ENCODE measurements at places on chromosomes 6 and 20.

DNA sequence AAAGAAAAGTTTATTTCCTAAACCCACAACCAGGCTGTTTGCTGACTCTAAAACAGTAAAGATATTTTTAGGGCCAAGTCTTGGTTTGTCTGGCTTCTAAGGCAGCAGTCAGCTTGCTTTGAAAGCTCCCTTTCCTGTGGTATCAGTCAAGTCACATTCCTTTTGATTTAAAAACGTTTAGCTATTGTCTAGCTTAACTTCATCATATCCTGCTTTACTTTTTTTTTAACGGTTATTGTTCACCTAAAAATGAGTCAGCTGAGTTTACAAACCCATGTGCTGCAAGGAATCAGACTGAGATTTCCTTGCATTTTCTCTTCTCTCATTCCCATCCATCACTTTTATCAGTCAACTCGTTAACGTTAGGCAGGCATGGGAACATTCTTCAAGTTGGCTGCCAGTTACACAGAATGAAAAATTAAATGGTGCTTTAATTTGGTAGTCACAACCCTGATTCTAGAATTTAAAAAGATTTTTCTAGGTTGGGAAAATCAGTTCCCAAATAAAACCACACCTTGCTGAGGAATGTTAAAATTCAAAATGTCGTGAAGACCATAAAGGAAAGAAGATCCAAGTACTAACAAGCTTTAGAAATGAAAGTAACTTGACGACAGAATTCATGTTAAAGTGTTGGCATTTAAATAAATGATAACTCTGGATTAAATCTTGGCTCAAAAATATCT lies 45.9 kb downstream of the ELOVL5 start:
- peak; percentile 34 for ATAC-seq

- peak; percentile 83 for ATAC-seq
Measured at GRCh38 chr6:31952140-31952805, 6.4 kb downstream of the CFB start.

DNA sequence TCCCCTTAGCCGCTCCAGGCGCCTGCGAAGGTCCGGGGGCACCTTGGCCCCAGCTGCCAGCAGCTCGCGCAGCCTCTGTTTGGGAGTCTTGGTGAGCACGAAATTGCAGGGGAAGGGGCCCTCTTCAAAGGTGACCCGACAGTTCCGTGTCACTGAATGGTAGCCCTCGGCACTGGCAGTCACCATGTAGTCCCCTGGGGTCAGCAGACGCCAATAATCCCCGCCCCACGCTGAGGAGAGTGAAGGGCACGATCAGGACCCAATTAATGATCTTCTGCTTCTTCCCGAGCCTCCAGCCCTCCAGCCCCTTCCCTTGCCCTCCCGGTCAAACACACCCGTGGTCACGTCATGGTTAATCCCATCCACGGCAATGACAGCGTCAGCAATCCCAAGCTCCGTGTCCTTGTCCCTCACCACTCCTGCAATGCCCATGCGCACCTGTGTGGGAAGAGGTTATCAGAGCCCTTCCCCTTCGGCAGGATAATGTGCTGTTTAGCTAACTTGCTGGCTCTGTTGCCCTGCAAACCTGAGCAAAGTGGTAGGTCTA lies 6.2 kb downstream of the CPXM1 start:
- no peak for ATAC-seq

- peak; percentile 57 for ATAC-seq
Measured at GRCh38 chr6:136719280-136720044, 72.8 kb downstream of the MAP3K5 start.

DNA sequence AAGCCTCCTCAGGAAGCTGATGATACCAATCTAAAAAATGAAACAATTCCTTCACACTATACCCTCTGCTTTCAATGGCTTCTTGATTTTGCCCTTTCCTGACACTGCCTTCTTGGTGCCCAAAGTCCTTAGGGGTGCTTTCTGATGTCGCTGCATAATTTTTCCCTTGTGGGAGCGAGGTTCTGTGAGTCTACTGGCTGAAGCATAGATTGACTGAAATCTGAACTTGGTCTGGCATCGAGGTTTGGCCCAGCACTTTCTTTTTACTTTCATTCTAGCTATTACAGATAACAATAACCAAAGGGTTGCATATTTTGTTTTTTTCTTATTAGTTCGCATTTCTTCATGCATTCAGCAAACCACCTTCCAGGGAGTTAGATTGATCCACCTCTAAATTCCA lies 65.8 kb downstream of the E2F3 start:
- no peak for ATAC-seq

GRCh38 chr6:165218829-165219228 lies 90.6 kb downstream of the C6orf118 start:
- peak; percentile 60 for ATAC-seq

GRCh38 chr20:39282619-39283092 lies 320.5 kb downstream of the DHX35 start:
- peak; percentile 42 for ATAC-seq

DNA sequence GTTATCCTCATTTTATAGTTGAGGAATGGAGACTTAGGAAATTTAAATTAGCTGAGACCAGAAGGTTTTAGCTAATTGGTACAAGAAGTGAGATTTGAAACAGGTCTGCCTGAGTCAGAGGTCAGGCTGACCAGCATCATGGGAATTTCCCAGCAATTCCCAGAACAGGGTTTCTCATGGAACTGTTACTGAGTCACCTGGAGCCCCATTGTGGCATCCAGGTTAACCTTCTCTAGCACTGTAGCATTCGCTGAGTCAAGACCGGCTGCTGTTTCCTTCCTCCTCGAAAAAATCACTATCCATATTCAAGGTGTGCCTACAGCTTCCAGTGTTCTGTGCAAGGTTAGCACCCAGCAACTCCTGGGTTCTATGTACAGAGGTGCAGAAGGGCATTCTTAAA lies 238.0 kb upstream of the MAN1A1 start:
- no peak for ATAC-seq

- no peak for ATAC-seq
Measured at GRCh38 chr6:20331042-20331441, 70.6 kb upstream of the E2F3 start.

- ATAC-seq = peak; percentile 98
Measured at GRCh38 chr6:90025523-90026061, 131.3 kb downstream of the GJA10 start.

DNA sequence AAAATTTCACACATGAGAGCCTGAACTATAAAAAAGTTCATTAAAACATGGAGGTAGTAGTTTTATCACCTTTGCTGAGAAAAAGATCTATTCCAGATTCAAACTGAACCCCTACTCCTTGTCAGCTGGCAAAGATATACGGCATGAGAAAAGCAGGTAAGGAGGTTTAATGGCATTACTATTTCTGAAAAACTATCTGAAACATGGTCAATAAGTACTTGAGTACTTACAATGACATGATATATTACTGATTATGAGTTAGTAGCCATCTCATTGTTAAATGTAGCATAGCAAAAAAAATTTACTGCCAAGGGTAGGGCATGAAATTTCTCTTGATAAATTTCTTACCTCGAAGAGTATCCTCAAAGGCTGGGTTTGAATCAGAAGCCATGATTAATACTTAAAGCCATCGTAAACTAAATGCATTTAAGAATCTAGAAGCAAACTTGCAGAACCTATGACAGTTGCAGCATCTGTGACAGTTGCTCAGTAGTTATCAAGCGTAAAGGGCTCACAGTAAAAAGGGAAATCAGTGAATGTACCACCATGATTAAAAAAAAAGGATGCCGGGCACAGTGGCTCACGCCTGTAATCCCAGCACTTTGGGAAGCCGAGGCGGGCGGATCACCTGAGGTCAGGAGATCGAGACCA lies 8.7 kb downstream of the SLC17A5 start:
- peak; percentile 55 for ATAC-seq

DNA sequence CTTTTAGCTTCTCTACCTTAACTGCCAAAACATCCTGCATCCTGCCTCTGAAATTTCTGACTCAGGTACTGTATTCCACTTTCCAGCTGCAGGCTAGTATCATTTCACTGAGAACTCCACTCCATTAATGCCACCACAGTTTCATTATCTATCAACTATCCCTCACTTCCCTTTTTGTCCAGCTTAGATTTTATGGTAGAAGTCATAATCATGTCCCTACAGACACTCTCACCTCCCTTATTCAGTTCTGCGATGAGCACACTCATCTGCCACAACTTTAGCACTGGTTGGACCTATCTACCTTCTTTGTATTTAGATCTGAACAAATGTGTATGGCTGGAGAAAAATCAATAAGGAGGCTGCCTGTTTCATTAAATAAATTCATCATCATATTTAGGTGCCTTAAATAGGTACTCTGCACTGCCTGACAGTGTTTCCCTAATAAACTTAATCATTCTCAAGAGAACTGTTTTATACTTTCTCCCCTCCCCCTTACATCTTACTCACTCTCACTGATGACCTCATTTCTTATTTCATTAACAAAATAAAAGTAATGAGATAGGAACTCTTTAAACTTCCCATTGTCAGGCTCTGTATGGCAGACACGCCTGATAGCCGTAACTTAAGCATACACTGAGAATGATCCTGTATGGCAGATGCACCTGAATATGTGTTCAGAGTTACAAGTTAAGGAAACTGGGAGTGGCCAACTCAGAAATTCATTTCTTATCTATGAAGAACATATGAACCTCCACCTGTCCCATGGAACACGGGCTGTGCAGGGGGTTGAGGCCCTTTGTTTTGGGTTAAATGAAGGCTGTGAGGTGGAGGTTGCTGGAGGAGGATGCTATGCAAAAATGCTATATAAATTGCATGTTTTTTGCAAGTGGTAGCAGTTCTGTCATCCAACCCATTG lies 95.3 kb upstream of the MAN1A1 start:
- ATAC-seq = no peak

DNA sequence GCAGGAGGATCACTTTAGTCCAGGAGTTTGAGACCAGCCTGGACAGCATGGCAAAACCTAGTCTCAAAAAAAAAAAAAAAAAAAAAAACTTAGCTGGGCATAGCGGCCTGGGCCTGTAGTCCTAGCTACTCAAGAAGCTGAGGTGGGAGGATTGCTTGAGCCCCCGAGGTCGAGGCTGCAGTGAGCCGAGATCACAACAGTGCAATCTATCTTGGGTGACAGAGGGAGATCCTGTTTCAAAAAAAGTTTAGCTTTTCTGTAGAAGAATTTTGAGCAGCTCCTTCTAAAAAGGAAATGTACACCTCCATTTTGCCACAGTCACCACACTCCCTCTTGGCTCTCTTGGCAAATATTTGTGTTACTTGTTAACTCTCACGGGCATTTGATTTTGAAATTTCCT lies 505.8 kb downstream of the DOK5 start:
- ATAC-seq = no peak

DNA sequence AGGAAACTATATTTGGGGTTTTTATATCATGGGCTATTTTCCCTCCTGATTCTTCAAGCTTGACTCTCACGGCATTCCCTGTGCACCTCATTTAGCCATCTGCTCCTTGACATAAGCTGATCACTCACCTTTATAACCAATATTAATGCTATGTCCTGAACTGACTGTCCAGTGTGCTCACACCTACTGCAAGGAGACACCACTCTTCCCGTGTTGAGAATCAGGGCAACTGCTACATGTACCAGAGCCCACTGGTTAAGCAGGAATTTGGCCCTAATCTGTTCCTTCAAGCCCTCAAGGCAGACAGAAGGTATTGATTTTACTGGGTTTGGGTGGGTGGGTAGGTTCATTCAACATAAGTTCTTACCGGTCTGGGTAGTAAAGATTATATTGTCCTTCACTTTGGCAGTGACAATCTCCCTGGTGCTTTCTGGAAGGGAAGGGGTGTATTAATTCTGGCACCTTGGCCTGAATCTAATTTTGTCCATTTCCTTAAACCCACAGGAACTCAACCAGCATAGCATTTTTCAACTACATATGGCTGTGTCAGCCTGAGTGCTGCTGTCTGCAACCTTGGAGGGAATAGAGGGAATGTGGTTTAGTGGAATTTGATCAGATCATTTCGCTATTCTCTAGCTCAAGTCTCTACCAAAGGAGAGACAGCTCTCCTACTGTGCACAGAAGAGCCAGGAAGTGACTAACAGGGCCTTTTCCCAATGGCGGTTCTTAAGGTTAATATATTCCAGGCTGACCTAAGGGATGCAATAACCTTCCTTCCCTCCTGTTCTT lies 293.2 kb downstream of the BTBD9 start:
- no peak for ATAC-seq

DNA sequence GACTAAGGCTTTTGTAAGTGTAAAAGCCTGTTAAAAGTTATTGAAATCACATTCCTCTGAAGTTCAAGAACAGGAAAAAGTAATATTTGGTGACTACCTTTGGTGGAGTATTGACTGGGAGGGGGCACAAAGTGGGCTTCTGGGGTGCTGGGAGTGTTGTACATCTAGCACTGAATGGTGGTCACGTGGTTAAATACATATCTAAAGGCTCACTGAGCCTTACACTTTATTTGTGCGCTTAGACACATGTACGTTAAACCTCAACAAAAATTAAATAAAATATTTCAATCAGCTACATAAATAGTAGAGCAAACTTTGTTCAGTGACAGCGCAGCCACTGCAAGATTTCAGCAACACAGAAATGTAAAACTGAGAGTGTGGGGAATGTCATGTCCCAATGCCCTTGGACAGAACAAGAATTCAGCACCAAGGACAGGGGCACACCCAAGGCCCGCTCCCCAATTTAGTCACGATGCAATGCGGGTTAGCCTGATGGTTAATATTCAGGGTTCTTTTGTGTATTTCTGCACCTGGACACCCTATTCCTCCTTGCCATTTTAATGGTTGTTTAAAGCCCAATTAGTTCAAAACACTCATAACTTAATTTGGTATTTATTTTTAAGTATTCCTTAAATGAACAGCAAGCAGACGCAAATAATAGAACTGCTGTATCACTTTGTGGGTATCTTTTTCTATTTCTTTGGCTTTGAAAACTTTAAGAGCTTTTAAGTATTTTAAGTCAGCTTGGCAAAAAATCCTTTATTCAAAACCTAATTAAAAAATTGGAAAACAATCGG lies 37.4 kb downstream of the ANGPT4 start:
- no peak for ATAC-seq

- ATAC-seq = no peak
Measured at GRCh38 chr20:53498341-53498740, 95.3 kb downstream of the ZNF217 start.

- ATAC-seq = no peak
Measured at GRCh38 chr6:137798261-137798660, 68.8 kb upstream of the TNFAIP3 start.

DNA sequence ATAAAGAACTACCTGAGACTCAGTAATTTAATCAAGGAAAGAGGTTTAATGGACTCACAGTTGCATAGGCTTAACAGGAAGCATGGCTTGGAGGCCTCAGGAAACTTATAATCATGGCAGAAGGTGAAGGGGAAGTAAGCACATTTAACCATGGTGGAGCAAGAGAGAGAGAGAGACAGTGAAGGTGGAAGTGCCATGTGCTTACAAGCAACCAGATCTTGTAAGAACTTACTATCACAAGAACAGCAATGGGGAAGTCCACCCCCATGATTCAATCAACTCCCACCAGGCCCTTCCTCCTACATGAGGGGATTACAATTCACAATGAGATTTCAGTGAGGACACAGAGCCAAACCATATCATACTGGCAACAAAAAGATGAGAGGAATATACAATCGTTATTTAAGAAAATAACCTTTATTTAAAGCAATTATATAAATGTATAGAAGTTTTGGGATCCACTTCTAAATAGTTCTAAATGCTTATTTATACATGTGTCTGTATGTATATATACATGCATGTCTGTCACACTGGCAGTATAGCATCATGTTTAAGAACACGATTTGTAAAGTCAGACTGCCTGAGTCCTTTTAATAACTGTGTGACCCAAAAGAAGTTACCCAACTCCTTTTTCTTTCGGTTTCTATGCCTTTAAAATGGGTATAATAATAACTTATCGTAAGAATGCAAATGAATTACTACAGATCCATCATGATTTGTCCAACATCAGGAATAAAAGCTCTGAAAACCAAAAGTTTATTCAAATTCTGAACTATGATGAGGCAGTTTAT lies 255.7 kb upstream of the THEMIS start:
- no peak for ATAC-seq

- no peak for ATAC-seq
Measured at GRCh38 chr6:121523628-121524027, 88.2 kb downstream of the GJA1 start.
